Astrocyte of the hippocampus (primary cell): ENCODE measurements at places on chromosomes 5 and 9.
A peak's percentile ranks its signal among the peaks of the same experiment; 100 is the strongest.

DNA sequence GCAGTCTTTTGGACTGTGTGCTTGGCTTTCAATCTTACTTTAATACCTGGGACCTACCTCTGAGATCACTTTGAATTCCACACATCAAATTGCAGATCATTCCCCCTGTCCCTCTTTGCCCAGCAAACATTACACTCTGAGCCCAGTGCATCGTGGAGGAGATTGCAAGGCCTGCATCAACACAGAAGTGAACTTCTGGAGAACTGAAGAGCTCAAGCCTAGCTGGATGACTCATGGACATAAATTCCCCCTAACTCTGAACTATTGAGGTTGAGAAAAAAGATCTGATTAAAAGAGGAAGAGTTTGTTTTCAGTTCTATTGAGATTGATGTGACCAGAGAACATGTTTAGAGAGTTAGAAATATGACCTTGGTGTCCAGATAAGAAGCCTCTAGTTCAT lies 316.0 kb upstream of the DMAC1 start:
- DNase-seq, result no peak

DNA sequence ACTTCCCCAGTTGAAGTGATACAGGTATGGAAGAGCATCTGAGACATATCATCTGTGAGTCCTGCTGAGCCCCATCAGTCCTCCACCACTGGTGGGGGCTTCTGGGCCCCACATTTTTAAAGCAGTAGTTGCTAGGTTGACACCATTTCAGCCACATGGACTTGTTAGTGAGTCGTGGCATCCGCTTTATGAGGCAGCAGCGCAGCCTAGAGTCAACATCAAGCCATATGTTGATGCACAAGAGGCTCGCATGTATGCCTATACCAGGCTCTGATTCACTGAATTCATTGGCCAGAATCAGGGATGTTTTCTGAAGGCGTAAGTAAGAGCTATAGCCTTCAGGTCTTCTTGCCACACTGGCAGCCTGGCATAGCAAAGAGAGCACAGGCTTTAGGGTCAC lies 26.8 kb downstream of the ZNF346 start:
- DNase-seq, result no peak

DNA sequence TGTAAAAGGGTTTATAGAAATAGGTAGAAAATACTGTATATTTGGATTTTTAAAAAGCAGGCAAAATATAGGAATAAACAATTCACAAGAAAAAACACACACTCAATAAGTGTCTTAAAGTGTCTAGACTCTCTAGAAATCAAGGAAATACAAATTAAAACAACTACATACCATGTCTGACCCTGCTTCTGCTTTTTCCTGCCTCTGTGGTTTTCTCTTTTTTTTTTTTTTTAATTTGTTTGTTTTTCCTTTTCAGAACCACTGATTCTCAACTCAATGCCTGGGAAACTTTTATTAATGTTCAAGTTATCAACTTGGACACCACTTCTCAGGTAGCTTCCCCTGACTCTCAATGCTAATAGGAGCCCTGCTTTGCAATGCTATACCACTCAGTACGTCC lies 25.5 kb upstream of the TAS2R1 start:
- DNase-seq, result peak; percentile 5

- DNase-seq, result no peak
Measured at GRCh38 chr9:129759804-129760502, 7.1 kb upstream of the PTGES start.

DNA sequence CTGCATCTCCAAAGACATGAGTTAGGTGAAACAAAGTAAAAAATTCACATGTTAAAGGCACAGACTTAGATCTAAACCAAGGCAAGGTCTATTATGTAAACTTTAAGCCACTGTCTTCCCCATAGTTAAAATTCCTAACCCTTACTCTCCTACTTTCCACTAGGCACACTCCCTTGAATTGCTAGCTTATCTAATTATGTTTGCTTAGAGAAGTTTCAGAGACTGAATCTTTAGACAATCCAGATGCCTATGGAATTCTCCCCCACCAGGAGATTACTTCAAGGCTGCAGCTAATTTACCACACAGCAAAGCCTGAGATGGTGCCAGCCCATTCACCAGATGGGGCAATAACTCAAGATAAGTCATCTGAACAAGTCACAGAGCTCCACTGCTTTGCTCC lies 803.1 kb upstream of the COX7C start:
- peak; percentile 0 for DNase-seq

DNA sequence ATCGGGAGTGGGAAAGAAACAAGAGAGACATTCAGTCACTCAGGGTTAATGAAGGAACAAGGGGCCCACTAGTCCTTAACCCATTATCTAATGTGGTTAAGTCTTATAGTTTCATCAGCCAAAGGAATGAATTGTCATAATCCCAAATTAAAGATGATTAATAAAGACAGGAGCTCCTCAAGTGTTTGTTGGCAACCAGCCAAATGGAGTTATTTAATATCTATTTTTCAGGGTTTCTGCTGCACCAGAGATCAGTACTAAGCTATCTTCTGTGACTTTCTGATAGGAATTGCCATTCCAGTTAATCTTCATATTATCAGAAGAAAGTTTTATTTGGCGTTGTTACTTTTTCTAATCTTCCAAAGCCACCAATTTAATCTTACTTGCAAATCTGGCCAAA lies 34.0 kb upstream of the FCHO2 start:
- DNase-seq, result no peak

DNA sequence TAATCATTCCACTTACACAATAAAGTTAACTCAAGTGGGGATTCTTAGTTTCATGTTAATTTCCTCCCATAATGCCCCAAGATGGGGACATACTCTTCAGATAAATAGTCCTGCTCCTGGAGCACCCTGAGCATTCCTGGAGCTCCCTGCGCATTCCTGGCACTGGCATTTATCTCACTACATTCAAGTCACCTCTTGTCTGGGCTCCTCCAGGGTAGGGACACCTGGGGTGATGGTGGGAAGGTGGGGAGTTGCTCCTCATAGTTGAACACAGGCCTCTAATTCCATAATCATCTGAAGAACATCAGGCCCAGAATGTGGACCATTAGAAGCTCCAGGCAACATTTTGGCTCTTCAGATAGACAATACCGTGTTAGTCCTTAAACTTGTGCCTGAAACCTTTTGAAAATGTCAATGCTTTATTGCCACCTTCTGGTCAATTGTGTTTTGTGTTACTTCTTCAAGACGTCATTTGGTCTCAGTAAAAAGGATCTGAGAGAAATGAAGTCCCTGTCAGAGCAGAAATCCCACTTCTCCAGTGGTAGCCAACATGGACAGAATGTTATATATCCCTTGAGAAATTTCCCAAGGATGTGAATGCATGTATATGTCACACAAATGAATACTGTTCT lies 14.2 kb upstream of the AGGF1 start:
- peak; percentile 82 for DNase-seq

DNA sequence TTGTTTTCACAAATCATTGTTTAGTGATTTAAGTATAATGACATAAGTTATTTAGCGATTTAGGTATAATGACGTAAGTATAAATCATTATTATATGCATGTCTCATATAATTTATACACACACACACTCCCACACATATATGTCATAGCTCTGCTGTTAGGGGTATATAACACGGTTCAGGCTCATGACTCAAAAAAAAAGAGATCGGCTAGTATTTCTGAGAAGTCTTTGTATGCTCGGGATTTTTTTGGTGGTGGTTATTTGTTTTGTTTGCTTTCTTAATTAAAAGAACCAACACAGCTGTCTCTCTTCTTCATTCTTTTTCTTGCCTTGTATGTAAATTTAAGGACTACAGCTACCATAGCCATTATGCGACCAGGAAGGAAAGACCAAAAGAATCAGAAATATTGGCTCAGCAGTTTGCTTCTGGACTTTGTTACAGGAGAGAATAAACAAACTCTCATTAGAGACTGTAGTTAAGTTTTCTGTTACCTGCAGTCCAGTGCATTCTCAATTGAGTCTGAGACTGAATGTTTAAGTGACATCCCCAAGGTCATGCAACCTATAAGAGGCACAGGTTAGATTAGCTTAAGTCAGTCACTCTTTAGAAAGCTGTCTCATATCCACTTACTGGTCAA lies 83.2 kb upstream of the NREP start:
- no peak for DNase-seq

DNA sequence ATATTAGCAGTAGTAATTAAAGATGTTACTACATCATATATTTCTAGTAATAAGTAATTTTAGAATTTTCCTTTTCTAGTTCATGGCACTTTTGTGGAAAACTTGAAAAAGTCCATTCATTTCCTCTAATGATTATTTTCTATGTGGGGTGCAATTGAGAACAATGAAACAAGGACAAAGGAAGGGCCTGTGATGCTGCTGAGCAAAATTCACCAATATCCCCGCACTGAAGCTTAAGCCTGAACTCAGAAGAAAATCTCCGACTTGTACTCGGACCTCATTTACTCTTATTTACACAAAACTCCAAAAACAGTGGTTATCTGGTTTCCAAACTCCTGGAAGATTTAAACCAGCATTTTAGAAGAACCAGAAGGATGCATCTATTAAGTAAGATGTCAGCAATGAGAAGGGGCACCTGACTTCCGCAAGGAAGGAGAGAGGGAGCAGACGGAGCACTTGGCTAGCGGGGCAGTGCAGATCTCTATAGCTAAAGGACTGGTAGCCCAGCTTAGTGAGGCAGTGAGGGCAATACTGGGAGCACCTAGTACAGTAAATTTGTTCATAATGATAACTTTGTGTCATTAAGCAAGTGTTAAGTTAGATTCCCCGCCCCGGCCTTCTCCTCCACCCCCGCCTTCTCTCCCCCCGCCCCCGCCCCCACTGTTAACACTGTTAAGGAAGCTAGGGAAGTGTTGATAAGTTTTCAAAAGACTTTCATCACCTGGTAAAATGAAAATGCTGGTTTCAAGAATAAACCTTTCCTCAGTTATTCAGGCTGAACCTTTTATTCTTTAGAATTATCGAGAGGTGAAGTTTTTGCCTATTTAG lies 123.3 kb downstream of the ZSWIM6 start:
- DNase-seq, result no peak

DNA sequence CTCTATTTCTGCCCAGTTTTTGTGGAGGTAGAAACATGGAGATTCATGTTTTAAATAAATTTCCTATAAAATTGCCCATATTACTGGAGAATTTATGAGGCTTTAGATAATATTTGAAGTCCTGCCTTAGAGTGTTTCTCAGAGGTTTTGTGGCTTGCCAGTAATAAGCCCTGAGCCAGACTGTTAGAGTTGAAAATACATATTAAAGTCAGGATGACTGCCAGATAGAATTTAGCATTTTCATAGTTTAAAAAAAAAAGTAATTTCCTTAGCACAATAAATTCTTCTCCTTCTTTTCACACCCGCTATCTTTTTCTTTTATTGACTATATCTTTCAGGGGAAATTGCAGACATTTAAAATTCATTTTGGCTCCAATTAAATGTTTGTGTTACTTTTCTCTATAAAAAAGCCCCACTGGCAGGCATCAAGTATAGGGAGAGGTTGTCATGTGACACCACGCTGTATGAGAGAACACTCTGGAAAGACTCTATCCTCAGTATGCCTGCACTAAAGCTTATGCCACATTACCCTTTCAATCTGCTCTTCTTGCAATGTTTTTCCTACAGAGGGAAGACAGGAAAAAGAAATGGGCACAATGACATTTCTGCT lies 135.2 kb downstream of the MPDZ start:
- peak; percentile 19 for DNase-seq

GRCh38 chr5:80389580-80389979 lies 18.3 kb upstream of the ZFYVE16 start:
- DNase-seq, result no peak

- peak; percentile 83 for DNase-seq
Measured at GRCh38 chr5:112995764-112996618, 19.4 kb downstream of the DCP2 start.

DNA sequence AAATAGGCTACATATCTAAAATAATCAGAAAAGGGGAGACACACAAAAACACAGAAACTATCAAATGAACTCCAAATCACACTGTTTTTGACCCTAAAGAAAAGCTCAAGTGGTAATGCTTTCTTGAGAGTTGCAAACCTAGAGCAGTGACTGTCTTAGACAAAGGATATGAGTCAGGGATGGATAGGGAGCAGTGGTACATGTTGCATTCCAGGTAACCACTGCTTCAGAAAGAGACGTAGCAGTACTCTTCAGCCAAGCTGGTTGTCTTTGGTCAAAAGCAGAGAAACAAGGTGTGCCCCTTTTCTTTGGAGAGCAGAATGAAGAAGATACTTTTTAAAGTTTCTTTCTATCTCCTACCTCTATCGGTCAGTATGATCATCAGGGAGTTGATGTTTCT lies 1003.6 kb downstream of the CDH9 start:
- DNase-seq, result no peak

DNA sequence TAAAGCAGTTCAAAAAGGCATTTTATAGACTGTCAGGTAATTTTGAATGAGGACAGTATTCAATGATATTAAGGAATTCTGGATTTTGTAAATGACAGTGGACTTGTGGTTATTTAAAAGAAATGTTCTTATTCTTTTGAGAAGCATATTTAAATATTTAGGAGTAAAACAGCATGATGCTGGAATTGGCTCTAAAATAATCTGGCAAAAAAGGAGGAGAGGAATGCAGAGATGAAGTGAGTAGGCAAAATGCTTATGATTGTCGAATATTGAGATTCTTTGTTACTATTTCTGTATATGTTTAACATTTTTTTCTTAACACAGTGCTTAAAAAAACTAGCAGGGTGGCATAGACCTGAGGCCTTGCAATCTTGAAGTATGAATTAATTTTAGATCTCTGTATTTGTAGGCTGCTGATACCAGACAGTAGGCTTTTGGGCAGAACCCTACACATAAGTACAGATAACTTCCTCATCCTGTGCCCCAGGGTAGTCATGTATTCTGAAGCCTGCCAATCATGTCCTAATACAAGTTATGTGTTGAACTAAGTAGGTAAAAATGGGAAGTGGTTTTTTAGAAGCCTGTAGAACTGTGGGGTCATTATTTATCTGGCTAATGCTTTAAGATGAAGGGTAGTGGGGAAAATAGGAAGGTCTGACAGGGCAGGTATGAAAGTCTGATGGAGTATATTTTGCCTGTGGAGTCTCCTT lies 9.4 kb downstream of the CD180 start:
- DNase-seq, result no peak

DNA sequence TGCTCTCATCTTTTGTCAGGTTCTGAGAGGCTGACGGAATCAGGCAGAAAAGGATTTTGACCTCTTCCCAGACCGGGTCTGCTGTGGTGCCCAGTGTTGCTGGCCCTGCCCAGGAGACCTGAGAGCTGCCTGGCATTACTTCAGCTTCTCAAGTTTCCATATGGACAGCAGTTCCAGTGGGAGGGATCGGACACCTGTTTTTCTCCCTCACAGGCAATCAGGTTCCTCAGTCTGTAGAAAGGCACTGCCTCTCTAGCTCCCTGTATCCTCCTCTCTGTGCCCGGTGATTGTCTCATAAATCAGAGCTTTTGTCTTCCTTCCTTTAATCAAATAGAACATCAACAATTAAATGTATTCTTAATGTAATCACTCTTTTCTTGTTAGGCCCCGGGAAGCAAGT lies 198.7 kb downstream of the SEMA6A start:
- DNase-seq, result no peak

GRCh38 chr5:400282-401145 lies 42.5 kb upstream of the EXOC3 start:
- peak; percentile 36 for DNase-seq

DNA sequence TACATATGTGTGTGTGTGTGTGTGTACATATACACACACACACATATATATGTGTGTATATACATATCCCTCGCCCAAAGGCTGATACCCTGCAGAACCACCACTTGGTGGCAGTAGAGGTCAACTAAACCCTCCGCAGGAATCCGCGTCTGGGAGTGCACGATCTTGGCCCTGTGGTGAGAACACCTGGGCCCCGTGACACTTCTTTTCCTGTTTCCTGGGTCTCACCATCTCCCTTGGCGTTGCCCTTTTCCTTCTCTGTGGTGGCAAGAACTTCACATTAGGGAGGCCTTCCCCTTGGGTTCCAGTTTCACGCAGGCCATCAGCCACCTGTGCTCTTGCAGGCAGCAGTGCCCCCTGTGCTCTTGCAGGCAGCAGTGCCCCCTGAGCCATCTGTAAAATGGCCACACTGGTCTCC lies 8.2 kb downstream of the IL9 start:
- DNase-seq, result peak; percentile 83
